Activated CD4-positive, CD25-positive, alpha-beta regulatory T cell treated with anti-CD3 and anti-CD28 coated beads, Interleukin-2, amount 50 U/mL, for 24 hours (primary cell): ENCODE measurements at places on chromosomes 5 and 9.

GRCh38 chr9:114869845-114870244, 60.5 kb downstream of the TNFSF8 start:
- no peak for ATAC-seq

DNA sequence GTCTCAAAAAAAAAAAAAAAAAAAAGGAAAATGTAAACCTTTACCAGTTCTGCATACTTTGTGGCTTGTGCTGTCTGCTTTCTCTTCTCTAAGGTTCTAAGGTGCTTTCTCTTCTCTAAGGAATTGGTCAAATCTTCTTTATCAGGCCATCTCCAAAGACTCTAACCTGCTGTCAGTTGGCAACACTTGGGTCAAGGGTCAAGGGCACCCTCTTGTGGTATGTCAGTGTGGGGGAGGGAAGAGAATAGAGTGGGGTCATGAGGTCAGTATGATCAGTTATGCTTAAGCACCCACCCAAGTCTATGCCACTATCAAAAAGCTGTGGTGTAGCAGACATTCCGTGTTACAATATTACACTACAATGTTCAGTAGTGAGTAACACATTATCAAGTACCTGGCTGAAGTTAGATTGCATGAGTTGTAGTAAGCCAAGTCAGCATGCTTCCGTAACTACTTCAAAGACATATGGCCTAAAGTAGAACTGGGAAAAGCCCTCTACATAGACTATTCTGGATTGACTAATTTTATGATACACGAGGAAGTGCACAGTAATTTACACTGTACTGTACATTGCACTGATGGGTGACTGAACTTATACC, 25.0 kb upstream of the CCL28 start:
- ATAC-seq: no peak

DNA sequence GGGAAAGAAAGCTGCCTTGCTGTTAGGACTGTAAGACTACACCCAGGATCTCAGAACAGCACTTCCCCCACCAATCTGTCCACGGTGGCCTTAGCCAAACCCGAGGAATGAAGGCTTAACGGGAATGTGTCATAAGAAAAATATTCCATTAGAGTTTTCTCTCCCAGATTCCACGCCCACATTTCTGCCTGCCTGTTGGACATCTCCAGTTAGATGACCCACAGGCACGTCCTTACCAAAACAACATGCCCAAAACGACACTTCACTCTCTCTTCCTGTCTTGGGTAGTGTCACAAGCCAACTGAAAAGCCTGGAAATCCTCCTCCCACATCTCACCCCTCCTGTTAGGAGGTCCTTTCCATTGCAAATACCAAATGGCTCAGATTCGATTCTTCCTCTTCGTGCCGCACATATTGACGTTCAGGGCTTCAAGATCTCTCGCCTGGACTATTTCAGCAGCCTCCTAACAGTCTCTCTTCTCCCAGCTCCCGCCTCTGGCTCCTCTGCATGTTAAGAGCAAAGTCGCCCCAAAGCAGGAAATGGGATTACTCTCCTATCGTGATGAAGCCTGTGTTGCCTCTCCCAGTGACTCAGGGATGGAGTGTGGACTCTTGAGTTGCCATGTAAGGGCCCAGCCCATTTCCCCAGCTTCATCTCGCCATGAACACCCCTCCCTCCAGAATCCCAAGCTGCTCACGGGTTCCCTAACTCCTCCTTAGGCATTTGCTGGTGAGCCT, 159.3 kb downstream of the NR3C1 start:
- ATAC-seq: no peak

- ATAC-seq: no peak
These were observed 52.5 kb upstream of the GGTA1 start for GRCh38 chr9:121551985-121552753.

- ATAC-seq: no peak
These were observed 93.5 kb downstream of the PHF2 start for GRCh38 chr9:93669958-93670207.

- no peak for ATAC-seq
These were observed 1.2 kb downstream of the LHFPL2 start for GRCh38 chr5:78647351-78647818.

DNA sequence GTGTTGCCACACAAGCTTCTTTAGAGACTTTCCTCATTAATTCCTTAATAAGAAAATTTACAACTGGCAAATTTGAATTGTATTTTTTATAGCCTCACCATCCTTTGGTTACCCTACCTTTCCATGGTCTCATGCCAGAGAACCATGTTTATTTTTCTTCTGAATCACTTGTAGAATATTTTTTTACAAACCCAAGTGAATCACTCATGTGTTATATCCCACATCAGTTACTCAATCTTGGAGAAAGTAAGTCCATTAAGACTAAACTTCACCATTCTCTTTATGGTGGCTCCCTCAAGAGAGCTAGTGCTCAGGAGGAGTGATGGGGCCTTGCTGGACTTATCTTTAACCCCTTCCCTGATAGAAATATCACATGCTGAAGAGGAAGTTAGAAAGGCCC, 128.9 kb downstream of the SUSD1 start:
- no peak for ATAC-seq

DNA sequence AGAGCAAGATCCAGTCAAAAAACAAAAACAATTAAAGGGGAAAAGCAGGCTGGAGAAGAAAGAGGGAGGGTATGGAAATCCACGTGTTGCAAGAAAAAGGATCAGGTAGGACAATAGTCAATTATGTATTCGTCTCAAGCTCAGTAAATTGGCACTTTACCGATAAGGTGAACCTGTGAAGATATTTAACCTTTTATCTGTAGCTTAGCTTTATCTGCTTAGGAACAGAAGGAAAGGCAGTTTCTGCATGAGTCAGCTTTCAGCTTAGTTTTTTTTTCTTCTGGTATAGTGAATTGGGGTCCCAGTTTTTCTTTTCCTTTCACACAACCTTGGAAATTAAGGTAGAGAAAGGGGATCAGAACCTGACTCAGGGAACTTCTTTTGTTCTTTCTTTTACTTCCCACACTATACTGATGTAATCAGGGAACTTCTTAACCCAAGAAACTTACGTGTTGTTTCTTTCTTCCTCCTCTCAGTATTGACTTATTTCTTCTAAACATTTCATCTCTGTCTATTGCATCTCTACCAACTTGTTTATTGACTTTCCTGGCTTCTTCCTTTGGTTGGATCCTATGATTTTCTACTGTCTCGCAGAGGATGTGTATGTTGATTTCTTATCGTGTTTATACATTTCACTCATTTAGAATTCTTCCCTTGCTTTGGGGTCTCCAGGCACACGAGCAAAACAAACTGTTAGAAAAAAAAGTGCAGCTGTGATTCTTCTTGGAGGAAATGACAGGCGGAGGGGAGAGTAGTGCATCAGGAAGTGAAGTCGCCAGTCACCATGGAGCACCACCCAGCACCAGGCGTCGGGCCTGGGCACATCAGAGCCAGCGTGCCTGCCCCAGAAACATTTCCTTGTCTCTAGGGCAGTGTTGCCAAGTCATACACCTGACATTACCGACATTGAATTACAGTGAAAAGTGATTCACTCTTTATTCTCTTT, 123.0 kb upstream of the LHFPL2 start:
- ATAC-seq: peak; percentile 48

- ATAC-seq: peak; percentile 64
These were observed 18.3 kb upstream of the NEK6 start for GRCh38 chr9:124239249-124240073.

GRCh38 chr5:89213573-89213972, 330.6 kb upstream of the MEF2C start:
- ATAC-seq: no peak

DNA sequence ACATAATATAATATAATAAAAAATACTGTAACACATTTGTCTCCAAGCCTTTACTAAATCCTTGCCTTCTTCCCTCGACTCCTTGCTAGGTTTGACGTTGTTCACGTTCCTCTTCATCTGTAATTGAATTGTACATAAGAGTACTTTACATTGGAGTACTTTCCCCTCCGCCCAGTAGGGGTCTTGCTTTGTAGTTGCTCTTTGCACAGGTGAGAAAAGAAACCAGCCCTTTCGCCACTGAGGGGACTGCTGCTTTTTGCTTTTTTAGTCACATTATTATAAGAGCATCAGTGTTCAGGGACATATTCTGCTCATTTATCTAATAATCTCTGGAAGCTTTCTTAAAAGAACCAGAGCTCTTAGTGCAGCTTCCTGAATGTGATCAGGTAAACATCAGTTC, 115.0 kb downstream of the CETN3 start:
- ATAC-seq: no peak

- ATAC-seq: no peak
These were observed 5.6 kb upstream of the ARL15 start for GRCh38 chr5:54315736-54316528.

GRCh38 chr5:131019601-131020315, 145.3 kb downstream of the HINT1 start:
- no peak for ATAC-seq

- ATAC-seq: no peak
These were observed 61.5 kb upstream of the TEX48 start for GRCh38 chr9:114743446-114743845.

DNA sequence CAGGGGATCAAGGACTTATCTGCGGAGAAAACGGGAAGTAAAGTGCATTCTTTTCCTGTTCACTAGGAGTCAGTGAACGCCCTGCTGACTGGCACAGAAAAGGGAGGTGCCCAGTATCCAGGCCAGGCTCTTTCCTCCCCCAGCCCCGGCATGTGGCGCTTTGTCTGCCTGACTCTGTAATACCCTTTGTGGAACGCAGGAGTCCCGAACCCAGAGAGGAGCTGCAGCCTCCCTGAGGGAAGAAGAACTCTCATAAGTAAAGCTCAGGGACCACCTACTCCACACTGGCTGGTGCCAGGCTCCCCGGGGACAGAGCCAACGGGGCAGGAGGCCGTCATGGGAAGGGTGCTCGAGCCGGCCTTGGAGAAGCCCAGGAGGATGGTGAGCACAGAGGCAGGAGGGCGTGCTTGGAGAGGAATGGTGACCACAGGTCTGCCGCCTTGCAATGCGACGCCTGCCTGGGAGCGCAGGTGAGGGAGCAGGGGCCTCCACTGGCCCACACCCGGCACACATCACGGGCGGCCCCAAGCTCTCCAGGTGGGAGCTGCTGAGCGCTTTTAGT, 31.5 kb downstream of the VAV2 start:
- ATAC-seq: no peak

DNA sequence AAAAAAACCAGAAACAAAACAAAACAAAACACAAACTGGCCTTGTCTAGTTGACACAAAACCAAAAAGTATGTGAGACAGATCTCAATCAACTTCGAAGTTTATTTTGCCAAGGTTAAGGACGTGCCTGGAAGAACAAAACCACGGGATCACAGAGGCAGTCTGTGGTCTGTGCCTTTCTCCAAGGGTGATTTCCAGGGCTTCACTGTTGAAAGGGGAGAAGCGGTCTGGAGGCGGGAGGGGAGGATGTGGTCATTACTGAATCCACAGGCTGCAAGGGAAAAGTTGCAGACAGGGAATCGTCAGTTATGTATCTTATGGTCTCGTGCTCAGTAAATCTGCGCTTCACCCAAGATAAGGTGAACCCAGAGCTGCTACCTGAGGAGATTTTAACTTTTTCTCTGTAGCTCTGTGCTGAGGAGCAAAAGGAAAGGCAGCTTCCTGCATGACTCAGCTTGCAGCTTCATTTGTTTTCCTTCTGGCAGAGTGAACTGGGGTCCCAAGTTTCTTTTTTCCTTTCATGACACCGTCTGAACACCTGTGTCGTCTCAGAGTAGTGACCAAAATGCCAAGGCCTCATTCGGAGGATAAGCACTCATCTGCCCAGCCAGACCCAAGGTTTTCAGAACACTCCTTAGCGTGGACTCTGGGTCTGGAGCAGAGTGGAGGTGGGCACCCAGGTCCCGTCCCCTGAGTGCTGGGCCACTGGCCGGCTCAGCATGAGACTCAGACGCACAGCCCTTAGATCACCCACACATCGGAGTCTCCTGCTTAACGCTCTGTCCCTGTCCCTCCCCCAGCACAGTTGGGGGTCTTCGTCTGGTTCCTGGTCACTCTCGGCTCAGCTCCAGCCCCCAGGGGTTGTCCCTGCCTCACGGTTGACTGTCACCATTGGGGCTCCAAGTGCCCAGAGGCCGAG, 25.9 kb downstream of the ROPN1L start:
- no peak for ATAC-seq

DNA sequence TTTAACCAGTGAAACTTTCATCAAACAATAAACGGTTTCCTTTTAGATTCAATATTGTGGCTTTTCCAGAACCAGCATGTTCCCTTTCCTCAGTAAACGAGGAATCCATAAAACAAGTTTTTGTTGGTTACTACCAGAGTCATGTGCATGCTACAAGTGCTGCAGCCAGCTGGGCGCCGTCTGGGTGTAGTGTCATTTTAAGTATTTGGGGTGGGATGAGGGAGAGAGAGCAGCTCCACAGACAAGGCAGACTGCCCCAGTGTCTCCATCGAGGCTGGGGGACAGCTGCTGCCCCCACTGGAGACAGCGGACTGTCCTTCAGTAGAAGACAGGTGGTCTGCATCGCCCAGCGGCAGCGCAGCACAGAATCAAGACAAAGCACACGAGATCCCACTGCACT, 17.3 kb downstream of the ARPC5L start:
- ATAC-seq: no peak

GRCh38 chr5:148924817-148925216, 98.4 kb downstream of the ADRB2 start:
- ATAC-seq: no peak

- no peak for ATAC-seq
These were observed 68.5 kb upstream of the SLC25A51 start for GRCh38 chr9:37972351-37972848.

DNA sequence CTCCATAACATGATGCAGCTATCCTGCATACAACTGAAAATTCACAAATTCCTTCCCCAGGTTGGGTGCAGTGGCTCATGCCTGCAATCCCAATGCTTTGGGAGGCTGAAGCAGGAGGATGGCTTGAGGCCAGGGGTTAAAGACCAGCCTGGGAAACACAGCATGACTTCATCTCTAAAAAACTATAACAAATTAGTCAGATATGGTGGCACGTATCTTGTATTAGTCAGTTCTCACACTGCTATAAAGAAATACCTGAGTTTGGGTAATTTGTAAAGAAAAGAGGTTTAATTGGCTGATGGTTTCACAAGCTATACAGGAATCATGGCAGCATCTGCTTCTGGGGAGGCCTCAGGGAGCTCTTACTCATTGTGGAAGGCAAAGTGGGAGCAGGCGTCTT, 56.4 kb upstream of the DAPK1 start:
- no peak for ATAC-seq

DNA sequence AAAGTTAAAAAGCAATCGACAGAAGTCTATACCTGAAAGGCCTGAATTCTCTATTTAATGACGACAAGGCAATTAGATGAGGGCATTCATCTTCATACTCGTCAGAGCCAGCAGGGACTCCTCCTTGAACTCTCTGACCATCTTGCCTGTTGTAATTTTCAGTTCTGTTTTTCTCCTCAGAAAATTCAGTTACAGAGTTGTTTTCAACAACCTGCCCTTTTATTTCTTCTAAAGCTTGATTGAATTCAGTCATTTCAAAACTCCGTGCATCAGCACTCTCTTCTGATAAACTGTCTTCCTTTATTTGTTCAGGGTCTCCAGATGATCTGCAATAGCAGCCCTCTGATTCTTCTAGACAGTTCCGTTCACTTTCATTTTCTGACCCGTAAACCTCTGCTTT, 15.6 kb downstream of the RIOK2 start:
- ATAC-seq: peak; percentile 32
